ENCODE measurements at places on chromosomes 1 and 21. TPM values are rescaled to one million over a fixed set of nuclear protein-coding genes. Genes with fewer than 3 reads are reported as not detected.

BGLAP gene
- total RNA-seq, result 2.6 TPM

ERICH3 gene
- total RNA-seq, result 0.07 TPM

VHLL gene
- not detected for total RNA-seq

IFI44 gene
- not detected for total RNA-seq

FCRLB gene
- total RNA-seq, result 0.50 TPM

GRCh38 chr1:200409203-200409760 is 554 bp downstream of the ZNF281 start:
- peak overlapping the region; percentile 13 for H3K27ac ChIP-seq
- peak overlapping the region; percentile 97 for H3K4me3 ChIP-seq
- H3K27me3 ChIP-seq, result no peaks in the 10 kb centered on the region
- H3K36me3 ChIP-seq, result peaks cover 48% of the 10 kb centered on the region
- peaks cover 63% of the 10 kb centered on the region for H3K4me1 ChIP-seq

- DNase-seq, result no peak
- H3K4me3 ChIP-seq, result no peak overlapping the region
- no peaks in the 10 kb centered on the region for H3K36me3 ChIP-seq
- no peaks in the 10 kb centered on the region for H3K27me3 ChIP-seq
Observed at GRCh38 chr1:94942171-94943128, 15.5 kb upstream of the CNN3 start.

DNA sequence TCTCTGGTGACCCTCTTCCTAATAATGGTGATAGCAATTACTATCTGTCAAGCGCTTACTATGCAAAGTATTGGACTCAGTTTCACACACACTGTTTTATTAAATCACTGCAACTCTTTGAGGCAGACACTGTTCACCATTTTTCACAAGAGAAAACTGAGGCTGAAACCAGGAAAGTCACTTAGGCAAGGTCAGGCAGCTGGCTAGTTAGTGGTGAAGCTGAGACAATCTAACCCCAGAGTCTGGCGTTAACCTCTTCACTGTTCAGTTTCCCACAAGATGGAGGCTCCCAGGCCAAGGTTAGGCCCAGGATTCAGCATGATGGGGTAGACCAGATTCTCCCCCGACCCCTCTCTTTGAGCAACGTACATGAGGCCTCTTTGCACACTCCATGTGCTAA is 4.8 kb upstream of the GJA8 start:
- no peak for DNase-seq
- 0 out of 2 replicates have a peak, but pooled peaks cover 2% of the 10 kb centered on the region for H3K4me1 ChIP-seq
- H3K36me3 ChIP-seq, result no peaks in the 10 kb centered on the region
- H3K4me3 ChIP-seq, result no peak overlapping the region
- H3K27me3 ChIP-seq, result peaks cover 3% of the 10 kb centered on the region

GRCh38 chr1:82265436-82265835 is 464.7 kb downstream of the ADGRL2 start:
- H3K36me3 ChIP-seq, result no peaks in the 10 kb centered on the region
- no peak for DNase-seq
- H3K4me3 ChIP-seq, result no peak overlapping the region
- no peaks in the 10 kb centered on the region for H3K4me1 ChIP-seq

GRCh38 chr1:16921391-16922185 is at the start of gene CROCC:
TSS of gene CROCC (plus strand) at chr1:16921931. CDS start at chr1:16922019, 88 bp downstream.
- peak within 1 kb of the TSS; percentile 97 for H3K27ac ChIP-seq
- peaks cover 35% of the 10 kb centered on the region for H3K4me1 ChIP-seq

- H3K27me3 ChIP-seq, result no peaks in the 10 kb centered on the region
- H3K27ac ChIP-seq, result peak overlapping the region; percentile 80
- no peak for DNase-seq
Observed at GRCh38 chr1:5915587-5916571, 76.3 kb downstream of the NPHP4 start.

DNA sequence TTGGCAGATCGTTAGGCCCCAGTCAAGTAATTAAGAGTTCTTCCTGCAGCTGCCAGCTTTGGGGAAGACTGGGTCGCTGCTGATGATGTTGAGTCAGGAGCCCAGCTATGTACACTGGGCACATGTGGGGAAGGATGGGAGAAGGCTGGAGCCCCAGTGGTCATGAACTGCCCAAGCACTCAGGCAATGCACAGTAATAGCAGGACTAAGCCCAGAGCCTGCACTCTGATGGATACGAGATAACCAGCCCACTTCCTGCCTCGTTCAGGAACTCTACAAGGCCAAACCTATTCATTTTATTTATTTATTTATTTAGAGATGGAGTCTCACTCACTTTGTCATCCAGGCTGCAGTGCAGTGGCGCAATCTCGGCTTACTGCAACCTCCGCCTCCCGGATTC is 81.1 kb upstream of the BTG3 start:
- no peak for DNase-seq
- H3K27me3 ChIP-seq, result no peaks in the 10 kb centered on the region
- no peak overlapping the region for H3K27ac ChIP-seq

- H3K27me3 ChIP-seq, result no peaks in the 10 kb centered on the region
Observed at GRCh38 chr1:215845234-215845891, 278.3 kb downstream of the KCTD3 start.

DNA sequence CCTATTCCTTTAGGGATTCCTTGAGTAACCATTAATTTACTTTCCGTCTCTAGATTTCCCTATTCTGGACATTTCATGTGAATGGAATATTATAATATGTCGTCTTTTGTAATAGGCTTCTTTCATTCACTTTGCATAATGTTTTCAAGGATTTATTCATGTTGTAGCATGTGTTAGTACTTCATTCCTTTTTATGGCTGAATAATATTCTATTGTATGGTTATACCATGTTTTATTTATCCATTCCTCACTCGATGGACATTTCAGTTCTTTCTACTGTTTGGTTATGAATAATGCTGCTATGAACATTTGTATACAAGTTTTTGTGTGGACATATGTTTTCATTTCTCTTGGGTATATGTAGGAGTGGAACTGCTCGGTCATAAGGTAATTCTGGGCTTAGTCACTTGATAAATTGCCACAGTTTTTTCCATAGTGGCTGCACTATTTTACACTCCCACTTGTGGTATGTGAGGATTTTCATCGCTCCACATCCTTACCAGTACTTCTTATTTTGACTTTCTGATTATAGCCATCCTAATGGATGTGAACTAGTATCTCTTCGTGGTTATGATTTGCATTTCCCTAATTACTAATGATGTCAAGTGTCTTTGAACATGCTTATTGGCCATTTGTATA is 17.7 kb downstream of the PPP2R5A start:
- no peaks in the 10 kb centered on the region for H3K27me3 ChIP-seq
- no peak overlapping the region for H3K27ac ChIP-seq
- no peak for DNase-seq
- no peak overlapping the region for H3K4me3 ChIP-seq
- H3K4me1 ChIP-seq, result peaks cover 4% of the 10 kb centered on the region

DNA sequence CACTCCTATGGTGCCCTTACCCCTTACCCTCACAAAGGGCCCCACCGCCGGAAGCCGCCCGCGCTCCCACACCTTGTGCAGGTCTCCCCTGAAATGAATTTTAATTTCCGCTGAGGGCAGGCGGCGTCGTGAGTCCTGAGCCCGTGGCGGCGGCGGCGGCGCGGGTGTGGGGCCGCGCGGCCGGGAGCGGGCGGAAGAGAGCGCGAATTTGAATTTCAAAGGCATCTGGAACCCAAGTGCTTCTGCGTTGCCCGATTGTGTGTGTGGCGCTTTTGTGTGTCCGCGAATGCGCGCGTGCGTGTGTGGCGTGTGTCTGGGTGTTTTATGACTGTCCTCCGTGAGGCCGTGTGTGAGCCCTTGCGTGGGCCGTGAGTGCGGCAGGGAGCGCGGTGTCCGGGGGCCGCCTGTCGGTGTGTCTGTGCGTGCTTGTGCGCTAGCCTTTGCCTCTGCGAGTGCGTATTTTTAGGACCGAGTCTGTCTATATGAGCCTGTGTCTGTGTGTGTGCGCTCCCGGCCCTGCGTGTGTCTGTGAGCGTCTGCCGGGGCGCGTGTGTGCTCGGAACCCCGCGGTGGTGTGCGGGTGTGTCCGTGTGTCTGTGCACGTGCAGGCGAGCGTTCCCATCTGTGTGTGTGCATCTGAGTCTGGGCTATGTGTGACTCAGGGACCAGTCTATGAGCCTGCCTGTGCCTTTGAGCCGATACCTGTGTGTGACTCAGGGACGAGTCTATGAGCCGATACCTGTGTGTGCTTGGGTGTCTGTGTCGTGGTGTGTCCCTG is 7.9 kb upstream of the ADGRB2 start:
- peak overlapping the region; percentile 73 for H3K4me3 ChIP-seq
- DNase-seq, result no peak
- peaks cover 56% of the 10 kb centered on the region for H3K27me3 ChIP-seq
- peak overlapping the region; percentile 49 for H3K27ac ChIP-seq
- H3K36me3 ChIP-seq, result no peaks in the 10 kb centered on the region
- peaks cover 45% of the 10 kb centered on the region for H3K4me1 ChIP-seq

DNA sequence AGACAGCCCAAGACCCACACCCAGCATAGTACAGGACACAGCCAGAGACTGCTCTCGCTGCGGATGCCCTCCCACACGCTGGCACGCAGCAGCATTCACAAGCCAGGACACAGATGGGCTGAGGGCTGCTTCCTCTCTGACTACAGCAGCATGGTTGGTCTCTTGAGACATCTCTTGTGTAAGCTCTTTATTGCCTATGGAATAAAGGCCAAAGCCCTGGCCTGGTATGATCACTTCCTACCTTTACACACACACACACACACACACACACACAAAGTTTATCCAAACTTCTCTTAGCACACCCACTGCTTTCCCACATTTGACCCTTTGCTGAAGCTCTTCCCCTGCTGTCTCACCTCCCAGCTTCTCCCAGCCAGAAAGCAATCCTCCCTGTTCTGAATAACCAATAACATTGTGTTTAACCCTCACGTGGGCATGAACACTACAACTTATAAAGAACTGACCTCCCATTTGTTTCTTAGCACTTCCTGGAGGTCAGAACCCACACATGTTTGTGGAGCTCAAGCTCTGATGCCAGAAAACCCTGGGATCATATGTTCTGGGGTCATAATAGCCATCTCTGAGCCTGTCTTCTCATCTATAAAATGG is 1.2 kb upstream of the LUZP1 start:
- H3K4me3 ChIP-seq, result peak overlapping the region; percentile 98
- peaks cover 33% of the 10 kb centered on the region for H3K4me1 ChIP-seq
- no peak for DNase-seq
- no peak overlapping the region for H3K27ac ChIP-seq
- peaks cover 2% of the 10 kb centered on the region for H3K27me3 ChIP-seq

DNA sequence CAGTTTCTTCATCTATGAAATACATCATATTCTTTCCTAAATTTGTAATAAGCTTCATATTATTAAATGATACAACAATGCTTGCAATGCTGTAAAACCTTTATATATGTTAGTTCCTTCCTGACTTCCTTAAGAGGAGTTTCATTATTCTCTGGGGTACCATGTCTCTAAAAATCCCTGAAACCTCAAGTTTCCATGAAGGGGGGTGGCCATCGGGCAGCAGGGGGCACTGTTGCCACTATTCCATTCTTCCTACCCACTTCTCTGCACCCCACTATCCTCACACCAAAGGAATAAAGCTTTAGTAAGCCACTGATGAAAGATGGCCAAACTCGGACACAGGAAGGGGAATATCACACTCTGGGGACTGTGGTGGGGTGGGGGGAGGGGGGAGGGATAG is 9.0 kb upstream of the DMRTB1 start:
- no peaks in the 10 kb centered on the region for H3K27me3 ChIP-seq
- H3K4me1 ChIP-seq, result peaks cover 75% of the 10 kb centered on the region
- peak; percentile 44 for DNase-seq
- no peak overlapping the region for H3K4me3 ChIP-seq

DNA sequence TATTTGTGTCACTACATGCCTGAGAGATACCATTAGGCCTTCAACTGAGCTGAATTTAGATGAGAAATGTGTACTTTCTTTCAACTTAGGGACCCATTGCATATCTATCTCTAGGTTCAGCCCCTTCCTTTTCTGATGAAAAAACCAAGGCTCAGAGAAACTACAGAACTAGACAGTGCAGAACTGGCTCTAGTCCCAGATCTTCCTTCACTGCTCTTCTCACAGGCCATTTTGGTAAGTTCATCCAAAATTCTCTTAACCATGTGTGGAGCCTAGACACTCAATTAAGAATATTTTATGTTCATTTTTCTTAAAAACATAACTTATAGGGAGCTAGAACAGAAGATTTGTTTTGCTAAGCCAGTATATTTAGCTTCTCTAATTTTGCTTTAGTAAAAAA is 128.9 kb downstream of the ASTN1 start:
- peaks cover 30% of the 10 kb centered on the region for H3K4me1 ChIP-seq
- DNase-seq, result no peak

DNA sequence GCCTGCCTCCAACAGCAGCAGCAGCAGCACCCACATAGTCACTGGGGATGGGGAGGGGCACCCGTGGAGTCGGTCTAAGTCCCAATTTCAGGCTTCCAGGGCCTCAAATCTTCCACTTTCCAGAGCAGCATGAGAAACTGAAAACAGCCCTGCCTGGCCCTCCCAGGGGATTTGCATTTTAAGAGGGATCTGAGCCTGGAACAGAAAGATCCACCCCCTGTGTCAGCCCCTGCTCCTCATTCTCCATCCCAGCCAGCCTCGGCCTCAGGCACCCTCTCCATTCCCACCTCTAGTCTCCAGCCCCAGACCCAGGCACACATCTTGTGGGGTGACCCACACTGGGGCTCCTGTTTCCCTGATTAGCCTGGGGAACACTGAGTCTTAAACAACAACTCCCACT is 51.8 kb downstream of the FBXO2 start:
- no peak overlapping the region for H3K4me3 ChIP-seq
- H3K36me3 ChIP-seq, result no peaks in the 10 kb centered on the region
- H3K27ac ChIP-seq, result peak overlapping the region; percentile 47
- H3K4me1 ChIP-seq, result peaks cover 10% of the 10 kb centered on the region
- no peak for DNase-seq
- no peaks in the 10 kb centered on the region for H3K27me3 ChIP-seq

GRCh38 chr1:33327587-33328325 is 6.9 kb upstream of the A3GALT2 start:
- H3K27ac ChIP-seq, result no peak overlapping the region
- DNase-seq, result no peak
- H3K4me1 ChIP-seq, result no peaks in the 10 kb centered on the region
- H3K36me3 ChIP-seq, result no peaks in the 10 kb centered on the region
- no peak overlapping the region for H3K4me3 ChIP-seq
- no peaks in the 10 kb centered on the region for H3K27me3 ChIP-seq

DNA sequence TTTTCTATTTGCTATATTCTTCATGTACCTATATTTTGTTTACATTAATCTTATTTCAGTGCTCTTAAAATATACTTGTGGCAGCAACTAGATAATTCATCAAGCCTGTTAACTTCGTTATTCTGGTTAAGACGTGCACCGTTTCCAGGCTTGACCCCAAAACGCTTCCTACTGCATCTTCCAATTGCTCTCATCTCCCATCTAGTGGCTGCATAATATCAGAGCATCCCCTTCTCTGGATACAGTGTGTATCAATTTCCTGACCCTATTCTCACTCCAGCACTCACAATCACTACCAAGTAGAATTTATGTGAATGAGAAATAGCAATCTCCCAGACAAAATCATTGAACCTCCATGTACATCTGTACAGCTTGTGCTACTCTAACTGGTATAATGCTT is 1280.3 kb upstream of the B3GALT2 start:
- no peak for DNase-seq
- H3K27me3 ChIP-seq, result no peaks in the 10 kb centered on the region
- H3K27ac ChIP-seq, result no peak overlapping the region
- H3K4me1 ChIP-seq, result no peaks in the 10 kb centered on the region

- peaks cover 5% of the 10 kb centered on the region for H3K36me3 ChIP-seq
- no peak for DNase-seq
- no peaks in the 10 kb centered on the region for H3K27me3 ChIP-seq
Observed at GRCh38 chr1:174550296-174550695, 102.5 kb downstream of the GPR52 start.

All from WTC11 (cell line).